ENCODE measurements at places on chromosomes 6 and 20.

DNA sequence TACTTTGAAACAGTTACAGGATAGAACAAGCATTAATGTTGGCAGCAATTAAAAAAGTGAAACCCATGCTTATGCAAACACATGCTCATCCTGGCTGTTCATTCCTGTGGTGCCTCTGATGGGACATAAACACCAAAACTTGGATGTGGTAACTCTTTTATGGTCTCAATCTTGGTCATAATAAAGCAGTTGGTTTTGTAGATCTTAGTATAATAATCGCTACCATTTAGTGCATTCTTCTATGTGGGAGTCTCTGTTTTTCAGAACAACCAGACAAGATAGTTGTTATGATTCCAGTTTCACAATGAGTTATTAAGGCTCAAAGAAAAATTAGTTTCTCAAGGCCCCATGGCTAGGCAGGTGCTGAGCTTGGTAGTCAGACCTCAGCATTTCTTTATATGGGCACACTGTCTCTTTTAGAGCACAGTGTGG is 184.0 kb downstream of the UTRN start:
- no peak for DNase-seq

- DNase-seq = no peak
These were observed 55.7 kb downstream of the SNX5 start for GRCh38 chr20:17912916-17913315.

DNA sequence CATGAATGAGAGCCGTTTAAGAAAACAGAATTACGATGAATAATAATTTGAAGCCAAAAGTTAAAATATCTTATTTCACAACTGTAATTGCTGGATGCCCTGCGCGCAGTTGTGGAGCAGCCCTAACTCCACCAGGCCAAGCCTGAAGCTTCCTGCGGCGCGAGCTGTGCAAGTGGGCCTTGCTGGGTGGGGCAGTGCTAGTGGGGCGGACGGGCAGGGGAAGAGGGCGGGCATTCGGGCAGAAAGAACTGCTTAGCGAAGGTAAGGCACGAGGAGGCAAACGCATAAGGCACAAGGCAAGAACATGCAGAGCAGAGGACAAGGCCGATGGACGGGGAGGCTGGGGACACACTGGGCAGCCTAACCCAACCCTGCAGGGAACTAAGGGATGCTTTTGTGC is 2.3 kb downstream of the HLA-DQB2 start:
- peak; percentile 65 for DNase-seq

GRCh38 chr20:12641619-12642018 is 367.2 kb upstream of the SPTLC3 start:
- no peak for DNase-seq

GRCh38 chr6:37168811-37169495 is 999 bp upstream of the PIM1 start:
- DNase-seq = no peak

DNA sequence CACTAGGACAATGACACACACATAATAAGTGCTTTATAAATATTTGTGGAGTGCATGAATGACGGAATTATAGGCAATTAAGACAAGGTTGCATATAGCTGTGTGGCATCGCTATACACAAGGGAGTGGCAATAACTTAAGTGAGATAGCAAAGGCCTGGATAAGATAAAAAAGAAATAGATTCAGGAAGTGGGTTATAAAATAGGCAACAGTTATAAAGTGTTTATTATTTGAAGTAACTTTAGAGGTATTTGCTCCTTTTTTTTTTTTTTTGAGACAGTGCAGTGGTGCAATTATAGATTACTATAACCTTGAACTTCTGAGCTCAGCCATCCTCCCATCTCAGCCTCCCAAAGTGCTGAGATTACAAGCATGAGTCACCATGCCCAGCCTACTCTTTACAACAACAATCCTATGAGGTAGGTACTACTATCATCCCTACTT is 75.9 kb upstream of the LOC128125822 start:
- no peak for DNase-seq

GRCh38 chr6:5061152-5061551 is 24.0 kb upstream of the PPP1R3G start:
- no peak for DNase-seq

- DNase-seq = no peak
These were observed 99.0 kb downstream of the QRSL1 start for GRCh38 chr6:106728296-106728870.

DNA sequence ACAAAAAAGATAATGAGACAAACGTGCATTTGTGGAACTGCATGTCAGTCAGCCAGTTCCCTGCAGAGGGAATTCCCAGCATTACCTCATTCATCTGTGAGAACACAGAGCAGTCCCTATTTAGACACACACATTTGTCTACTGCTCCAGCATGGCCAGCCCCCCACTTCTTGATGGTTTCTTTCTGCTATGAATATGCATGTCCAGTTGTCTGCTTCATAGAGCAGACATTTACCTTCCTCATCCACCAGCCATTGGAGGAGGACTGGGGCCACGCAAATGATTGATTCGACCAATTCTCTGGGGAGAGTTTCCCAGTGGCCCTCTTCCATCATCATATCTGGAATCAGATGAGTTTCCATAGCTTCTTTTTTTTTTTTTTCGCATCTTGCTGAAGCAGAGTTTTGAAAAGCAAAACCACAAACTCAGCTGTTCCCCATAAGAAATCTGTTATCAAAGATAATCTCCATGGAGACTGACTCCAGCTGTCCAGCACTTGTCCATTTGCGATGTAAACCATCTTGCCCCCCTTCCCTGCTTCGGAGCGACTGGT is 11.8 kb downstream of the ENPP1 start:
- DNase-seq = no peak

- peak; percentile 97 for DNase-seq
These were observed 309.3 kb downstream of the PRL start for GRCh38 chr6:21987501-21987957.

DNA sequence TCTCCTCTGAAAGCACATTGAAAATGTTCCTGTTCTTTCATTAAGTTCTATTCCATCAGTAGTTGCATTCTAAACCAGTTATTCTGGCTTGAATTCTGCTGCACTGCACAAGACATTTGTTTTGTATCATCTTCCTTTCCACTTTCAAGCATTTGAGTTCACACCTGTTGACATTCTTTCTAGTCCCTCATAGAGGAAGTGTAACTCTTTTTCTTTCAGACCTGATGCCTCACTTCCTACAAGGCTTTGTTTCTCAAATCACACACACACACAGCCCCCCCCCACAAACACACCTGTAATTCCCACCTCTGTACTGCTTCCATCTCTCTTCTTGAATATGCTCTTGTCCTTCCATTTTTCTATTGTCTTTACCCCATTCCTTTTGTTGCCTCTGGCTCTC is 50.9 kb downstream of the CCN2 start:
- no peak for DNase-seq

GRCh38 chr6:50822078-50822476 is 3.4 kb downstream of the TFAP2B start:
- DNase-seq = no peak

DNA sequence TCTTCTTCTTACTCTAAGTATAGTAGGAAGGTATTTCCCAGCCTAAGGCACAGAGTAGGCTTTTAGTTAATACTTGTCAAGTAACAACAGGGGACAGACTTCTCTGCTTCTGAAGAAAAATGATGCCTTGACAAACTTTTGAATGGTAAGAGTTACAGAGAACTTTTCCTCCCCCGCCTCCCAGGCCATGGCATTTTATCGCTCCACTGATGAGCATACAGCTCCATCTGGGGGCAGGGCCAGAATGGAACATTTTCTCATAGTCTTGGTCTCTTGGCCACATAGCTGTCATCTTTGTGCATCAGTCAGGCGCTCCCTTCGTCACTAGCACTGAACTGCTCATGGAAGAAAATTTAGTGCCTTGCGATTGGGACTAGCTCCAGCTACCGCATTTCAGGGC is 1066.8 kb upstream of the CITED2 start:
- DNase-seq = peak; percentile 93

DNA sequence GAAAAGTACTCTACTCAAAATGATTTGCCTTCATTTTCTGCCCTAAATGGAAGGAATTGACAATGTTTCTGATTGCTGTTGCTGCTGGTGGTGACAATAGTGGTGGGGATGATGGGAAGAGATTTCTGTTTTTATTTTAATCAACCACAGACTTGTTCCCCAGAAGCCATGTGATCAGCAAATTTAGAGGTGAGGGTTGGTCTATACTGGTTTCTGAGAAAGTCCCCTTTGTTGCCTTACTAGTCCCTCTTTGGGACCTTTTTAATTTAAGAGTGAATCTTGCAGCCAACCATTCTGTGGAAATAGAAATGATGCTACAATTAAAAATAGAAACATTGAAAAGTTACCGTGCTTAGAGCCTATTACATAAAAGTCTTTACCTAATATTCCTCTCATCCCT is 43.2 kb downstream of the AIG1 start:
- no peak for DNase-seq

GRCh38 chr20:53847139-53847836 is 223.1 kb downstream of the BCAS1 start:
- DNase-seq = no peak

DNA sequence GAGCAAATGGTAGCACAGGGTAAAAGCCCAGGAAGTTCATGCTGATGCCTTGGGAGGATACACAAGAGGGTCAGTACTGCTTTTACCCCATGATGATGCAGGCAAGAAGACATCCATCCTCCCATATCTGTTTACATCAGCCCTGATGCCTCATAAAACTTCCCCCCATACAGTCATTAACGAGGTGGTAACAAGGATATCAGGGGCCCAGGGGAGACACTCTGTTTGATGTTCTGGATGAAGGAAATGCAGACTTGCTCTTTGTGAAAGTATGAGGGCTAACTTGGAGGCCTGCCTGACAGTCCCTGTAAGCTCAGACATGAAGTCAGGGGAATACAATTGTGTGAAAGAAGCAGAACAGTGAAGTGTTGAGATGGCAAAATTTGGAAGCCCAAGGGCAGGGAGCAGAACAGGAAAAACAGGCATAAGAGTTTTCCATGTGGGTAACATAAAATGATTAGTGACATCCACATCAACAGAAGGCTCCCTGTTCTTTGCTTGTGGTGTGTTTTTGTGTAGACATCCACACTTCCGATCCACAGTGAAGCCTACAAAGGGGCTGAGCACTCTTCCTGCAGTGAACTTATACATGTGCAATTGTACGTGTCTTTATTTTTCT is 813.4 kb downstream of the MAFB start:
- peak; percentile 37 for DNase-seq

DNA sequence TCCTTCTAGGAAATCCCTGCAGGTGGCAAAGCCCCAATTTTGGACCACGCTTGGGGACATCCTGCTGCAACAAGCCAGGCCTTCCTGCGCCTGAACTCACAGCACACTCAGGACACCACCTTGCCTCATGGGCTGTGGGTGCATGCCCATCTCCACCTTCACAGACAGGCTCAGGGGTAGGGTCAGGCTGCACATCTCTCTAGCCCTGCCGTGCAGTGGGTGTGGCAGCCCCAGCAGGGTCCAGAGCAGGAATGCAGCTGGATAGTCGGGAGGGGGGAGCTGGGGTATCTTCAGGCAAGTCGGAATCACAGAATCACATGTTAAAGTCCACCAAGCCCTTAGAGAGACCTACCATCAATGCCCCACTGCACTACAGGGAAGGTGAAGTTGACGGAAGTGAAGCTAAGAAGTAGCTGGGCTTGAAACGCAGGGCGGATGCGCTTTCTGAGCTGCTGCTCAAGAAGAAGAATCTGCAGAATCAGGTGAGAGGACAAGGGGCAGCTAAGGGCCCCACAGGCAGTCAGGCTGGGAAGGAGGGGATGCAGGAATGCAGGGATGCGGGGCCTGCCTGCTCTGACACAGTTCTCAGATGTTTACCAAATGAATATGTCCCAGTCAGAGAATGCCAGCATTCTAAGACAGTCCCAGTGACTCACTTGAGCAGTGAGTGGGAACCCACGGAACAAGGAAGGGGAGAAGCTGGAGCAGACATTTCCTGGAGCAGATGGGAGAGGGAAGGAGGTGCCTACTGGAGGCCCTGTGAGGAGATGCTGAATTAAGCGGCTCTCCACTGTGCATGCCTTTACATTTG is 11.3 kb downstream of the SERPINB6 start:
- no peak for DNase-seq

GRCh38 chr6:47342824-47343223 is 33.1 kb upstream of the TNFRSF21 start:
- DNase-seq = no peak

- DNase-seq = peak; percentile 82
These were observed 101.1 kb upstream of the IFNGR1 start for GRCh38 chr6:137320271-137320670.

GRCh38 chr6:40490508-40490907 is 96.7 kb downstream of the LRFN2 start:
- DNase-seq = no peak

DNA sequence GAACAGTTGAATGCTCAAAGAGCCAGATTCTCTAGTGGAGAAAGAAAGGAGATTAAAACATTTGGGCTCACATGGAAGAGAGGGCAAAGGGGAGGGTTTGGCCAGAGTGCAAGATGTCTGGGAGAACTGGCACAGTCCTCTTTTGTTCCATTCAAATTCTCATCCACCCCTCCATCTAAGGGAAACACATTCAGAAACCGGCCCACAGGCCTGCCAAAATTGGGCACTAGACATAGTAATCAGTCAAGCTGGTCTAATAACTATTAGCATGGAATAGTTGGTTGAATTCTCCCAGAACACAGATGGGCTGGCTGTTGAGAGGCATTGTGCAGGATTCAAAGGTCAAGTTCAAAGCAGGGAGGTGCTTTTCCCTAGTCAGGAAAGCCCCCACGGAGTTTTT is 341.4 kb upstream of the IRAK1BP1 start:
- no peak for DNase-seq

DNA sequence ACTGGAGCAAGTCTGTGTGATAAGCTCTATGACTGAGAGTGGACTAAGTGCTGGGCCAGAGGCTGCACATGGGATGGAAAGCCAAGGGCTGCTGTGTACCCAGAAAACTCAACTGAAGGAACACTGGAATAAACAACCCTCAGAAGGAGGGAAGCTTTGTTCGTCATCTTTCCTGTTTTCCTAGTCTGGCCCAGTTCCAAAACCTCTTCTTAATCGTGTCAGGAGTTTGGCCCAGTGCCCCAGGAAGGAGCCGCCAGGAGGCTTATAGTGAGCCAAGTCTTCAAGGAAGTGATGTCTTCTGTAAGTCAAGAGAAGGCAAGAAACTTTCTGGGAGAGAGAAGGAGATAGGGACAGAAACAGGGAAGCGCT is 23.3 kb upstream of the TOP1 start:
- peak; percentile 24 for DNase-seq

DNA sequence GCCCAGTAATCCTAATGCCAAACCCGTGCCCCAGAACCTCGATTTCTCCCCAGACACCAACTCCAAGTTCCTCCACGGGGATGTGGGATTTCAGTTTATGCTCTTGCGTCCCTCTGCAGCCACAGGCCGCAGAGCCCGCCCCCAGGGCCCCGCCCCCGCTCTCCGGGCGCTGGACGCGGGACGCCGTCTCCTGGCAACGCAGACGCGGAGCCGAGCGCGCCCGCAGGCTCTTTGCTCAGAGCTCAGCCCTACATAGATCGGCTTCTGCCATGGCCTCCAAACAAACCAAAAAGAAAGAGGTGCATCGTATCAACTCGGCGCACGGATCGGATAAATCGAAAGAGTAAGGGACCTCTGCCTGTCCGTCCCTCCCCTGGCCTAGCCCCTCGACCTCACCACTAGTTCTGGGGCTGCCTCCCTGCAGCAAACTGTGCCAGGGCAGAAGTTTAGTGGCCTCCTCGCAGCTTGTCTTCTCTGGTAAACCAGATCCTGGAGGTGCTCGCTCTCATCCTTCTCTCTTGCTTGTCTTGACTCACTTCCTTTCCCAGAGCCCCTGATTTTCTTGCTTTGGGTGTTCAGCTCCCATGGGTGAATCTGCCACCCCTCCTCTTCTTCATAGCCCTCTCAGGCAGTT is at the start of gene ADGB:
Gene ADGB (plus strand): TSS at position 201 of the 634 bp plus-strand sequence. CDS start 69 bp downstream, at position 270.
- DNase-seq = peak; percentile 81

All from kidney (tissue), 22 donors.